ENCODE measurements at places on chromosomes 2 and 18.

DNA sequence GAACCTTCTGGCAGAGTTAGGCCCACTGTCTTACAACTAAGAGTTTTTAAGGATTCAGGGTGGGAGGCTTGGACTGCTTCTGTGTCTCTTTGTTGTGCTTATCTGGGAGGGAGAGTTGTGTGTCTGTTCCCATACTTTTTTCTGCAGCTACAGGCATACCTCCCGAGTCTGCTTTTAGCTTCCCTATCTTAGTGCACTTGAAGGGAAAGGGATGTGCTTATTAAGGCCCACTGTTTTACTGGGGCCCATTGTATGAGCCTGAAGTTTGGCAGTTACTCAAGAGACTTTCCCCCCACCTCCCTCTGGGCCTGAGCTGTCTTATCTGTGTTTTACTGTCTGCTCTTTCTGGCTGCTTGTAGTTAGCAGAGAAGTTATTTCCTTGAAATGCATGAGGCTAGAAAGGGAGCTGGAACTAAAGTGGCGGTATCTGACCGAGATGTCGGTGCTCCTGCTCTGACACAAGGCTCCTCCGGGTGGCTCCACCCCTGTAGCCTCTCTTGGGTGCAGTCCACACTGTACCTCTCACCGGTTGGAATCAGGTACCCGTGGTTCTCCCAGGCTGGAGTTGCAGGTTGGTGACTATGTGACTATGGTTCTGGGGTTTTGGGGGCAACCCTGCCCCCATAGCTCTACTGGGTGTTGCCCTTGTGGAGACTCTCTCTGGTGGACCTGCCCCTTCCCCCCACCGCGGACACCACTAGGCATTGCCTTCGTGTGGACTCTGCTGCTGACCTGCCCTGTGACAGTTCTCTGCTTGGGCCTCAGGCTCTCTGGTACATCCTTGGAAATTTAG, 12.9 kb downstream of the UBR3 start:
- no peak for DNase-seq

- DNase-seq: no peak
Measured at GRCh38 chr18:46046126-46046525, 25.9 kb downstream of the PSTPIP2 start.

GRCh38 chr18:74110976-74111375, 36.7 kb downstream of the FBXO15 start:
- no peak for DNase-seq

DNA sequence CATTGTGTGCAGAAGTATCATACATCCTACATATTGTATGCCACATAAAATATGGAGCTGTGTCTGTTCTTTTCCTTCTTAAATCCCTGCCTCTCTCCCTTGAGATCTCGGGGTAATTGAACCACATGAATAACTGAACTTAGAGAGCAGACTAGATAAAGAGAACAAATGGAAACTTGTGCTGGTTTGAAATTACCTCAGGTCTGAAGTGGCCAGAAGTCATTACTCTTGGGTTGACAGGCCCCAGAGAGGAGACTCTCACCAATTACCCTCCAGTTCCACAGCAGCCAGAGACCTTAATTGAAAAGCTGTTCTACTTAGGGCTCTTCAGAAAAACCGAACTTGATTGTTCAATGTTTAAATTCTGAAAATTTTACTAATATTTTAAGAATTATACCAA, 5.0 kb upstream of the ADAM17 start:
- DNase-seq: no peak

- DNase-seq: no peak
Measured at GRCh38 chr2:218761795-218762194, 20.2 kb upstream of the CYP27A1 start.

GRCh38 chr2:158907926-158908456, 60.4 kb upstream of the TANC1 start:
- DNase-seq: no peak

DNA sequence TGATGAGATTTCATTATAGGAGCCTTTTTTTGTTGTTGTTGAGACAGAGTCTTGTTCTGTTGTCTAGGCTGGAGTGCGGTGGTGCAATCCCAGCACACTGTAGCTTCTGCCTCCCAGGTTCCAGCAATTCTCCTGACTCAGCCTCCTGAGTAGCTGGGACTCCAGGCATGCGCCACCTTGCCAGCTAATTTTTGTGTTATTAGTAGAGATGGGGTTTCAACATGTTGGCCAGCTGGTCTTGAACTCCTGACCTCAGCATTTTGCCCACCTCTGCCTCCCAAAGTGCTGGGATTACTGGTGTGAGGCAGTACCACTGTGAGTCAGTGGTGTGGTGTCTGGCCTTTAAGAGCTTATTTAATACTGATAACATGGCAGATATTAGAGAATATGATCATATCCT, 60.1 kb downstream of the MOB4 start:
- DNase-seq: no peak

- no peak for DNase-seq
Measured at GRCh38 chr2:108145557-108146326, 94.0 kb upstream of the SULT1C3 start.

GRCh38 chr2:135050684-135051083, 1.4 kb upstream of the RAB3GAP1 start:
- no peak for DNase-seq

- DNase-seq: no peak
Measured at GRCh38 chr2:183825710-183826109, 701.5 kb downstream of the NUP35 start.

- no peak for DNase-seq
Measured at GRCh38 chr2:171745141-171745540, 57.9 kb downstream of the DYNC1I2 start.

DNA sequence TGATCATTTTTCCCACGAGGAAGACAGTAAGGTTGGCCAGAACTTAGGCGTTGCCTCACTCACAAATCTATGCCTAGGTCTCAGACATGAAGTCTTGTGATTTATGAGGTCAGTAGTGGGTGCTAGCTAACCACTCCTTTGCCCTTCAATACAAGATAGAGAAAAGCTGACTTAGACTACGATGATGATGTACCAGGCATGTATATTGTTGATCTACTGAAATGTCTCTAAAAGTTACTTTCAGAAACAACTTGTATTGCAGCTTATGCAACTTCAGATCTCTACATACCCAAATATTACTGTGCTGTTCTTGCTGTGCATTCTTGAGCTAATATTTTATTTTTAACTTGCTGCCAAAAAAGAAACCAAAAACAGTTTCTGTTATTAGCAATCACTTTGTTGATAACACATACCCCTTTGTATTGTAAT, 30.6 kb downstream of the MAPRE2 start:
- no peak for DNase-seq

DNA sequence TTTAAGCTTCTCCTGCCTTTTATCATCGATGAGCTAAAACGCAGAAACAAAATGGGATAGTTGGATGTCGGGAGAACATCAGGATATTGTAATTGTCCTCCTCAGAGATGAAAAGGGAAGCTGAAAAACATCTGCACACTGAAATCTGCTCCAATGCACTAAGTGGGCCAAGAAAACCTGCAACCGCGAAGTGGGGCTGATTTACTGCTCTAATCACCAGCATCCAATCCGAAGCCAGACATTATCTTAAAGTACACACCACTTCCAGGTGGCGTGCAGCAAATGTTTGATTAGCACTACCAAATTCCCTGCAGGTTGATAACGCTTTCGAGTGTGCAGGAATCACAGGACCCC, 230.3 kb upstream of the SLC14A2 start:
- no peak for DNase-seq

- no peak for DNase-seq
Measured at GRCh38 chr2:218095853-218096252, 26.8 kb downstream of the RUFY4 start.

GRCh38 chr2:108614659-108615058, 80.4 kb downstream of the LIMS1 start:
- DNase-seq: no peak

DNA sequence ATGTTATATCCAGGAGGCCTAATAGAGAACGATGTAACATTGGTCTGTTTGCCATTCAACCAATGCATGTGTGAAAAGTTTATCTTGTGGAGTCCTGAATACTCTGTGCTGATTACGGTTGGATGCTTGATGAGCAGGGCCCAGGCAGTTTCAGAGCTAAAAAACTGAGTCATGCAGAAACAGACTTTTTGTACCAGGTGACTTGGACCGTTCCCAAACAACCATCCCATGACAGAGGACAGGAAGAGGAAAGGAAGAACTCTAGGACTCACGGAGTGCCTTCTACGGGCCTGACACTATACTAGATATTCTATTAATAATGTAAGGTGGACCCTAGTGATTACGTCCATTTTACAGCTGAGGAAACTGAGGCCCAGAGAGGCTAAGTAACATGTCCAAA, 142.1 kb downstream of the ARHGAP28 start:
- no peak for DNase-seq

DNA sequence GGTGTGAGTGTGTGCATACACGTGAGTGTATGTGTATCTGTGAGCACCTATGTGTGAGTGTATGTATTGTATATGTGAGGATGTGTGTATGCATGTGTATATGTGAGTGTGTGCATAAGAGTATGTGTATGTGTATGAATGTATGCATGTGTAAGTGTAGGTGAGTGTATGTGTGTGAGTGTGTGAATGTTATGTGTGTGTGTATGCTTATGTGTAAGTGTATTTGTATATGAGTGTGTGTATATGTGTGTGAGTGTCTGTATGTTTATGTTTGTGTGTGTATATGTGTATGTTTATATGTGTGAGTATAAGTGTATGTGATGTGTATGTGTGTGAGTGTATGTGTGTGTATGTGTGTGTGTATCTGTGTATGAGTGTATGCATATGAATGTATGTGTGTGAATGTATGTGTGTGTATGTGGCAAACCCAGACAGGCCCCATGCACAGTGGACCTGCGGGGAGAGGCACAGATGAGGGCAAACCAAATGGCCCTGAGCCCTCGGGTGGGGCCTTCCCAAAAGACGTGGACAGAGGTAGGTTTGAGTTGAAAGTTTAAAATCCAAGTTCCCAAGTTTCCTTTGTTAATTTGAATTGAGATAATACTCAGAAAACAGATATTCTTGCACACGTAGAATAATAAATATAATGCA, 51.5 kb downstream of the EDAR start:
- no peak for DNase-seq

DNA sequence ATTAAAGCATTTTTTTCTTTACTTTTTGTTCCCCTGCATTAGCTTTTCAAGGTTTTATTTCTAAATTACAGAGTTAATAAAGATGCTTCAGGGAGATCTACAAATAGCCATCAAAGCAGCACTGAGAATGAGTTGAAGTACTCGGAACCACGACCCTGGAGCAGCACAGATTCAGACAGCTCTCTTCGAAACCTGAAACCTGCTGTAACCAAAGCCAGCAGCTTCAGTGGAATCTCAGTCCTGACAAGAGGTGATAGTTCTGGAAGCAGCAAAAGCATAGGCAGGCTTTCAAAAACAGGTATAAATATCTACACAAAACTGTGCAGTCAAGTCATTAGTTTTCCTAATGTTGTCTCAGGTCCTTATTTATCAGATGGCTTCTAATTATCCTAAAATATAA, 102.8 kb upstream of the UBXN4 start:
- no peak for DNase-seq

GRCh38 chr2:42353792-42354429, 7.1 kb downstream of the COX7A2L start:
- DNase-seq: no peak

DNA sequence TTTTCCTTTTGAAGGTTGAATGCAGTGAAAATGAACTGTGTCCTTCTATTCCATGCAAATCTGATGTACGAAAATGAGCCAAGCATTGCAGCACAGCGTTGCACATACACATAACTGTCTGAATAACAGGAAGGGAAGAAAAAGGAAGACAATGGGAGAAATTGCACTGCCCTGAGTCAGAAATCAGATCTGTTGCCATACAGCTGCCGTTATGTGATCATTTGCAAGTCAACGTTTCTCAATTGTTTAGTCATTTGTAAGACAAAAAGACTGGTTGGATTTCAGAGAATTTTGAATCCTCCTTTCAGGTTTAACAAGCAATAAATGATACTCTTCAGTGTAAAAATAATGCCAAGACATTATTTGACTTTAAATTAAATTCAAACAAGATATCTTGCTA, 284.1 kb downstream of the DSEL start:
- DNase-seq: no peak

DNA sequence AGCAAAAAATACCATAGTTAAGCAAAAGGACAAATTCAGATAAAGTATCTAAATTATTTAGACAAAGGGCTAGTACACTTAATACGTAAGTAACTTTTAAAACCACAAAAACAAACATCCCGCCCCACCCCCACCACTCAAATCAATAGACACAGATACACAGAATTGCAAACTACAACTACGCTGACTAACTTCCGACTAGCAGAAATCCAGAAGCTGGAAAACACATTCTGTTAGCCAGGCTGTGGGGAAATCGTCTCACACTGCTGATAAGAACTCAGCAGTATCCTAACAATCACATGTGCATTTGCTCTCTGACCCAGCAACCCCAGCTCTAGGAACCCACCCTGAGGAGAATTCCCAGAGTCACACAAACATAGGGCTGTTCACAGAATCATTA, 16.6 kb downstream of the FAM168B start:
- no peak for DNase-seq

Measured in stimulated activated CD8-positive, alpha-beta memory T cell treated with anti-CD3 and anti-CD28 coated beads, Interleukin-4, amount 100 ng/mL, for 4 hours (primary cell).